ENCODE measurements at places on chromosomes 6 and 20.

- no peak for DNase-seq
These were observed 43.4 kb downstream of the TNFAIP3 start for GRCh38 chr6:137910424-137910834.

- DNase-seq = no peak
These were observed 14.5 kb downstream of the SERPINB1 start for GRCh38 chr6:2827142-2827541.

GRCh38 chr6:166145751-166146150 lies 21.9 kb downstream of the TBXT start:
- no peak for DNase-seq

GRCh38 chr6:150633486-150633834 lies 33.8 kb downstream of the PLEKHG1 start:
- no peak for DNase-seq

DNA sequence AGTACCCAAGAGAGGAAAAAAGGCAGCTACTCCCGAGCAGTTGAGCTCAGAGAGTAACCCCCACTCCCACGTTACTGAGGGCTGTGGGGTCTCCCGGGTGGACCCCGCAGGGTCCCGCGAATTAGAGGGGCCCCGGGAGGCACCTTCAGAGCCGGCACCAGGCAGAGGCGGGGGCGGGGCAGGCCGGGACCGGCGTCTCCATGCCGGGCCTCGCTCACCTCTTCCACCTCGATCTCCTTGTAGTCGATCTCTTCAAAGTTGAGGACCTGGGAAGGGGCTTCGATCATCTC lies 381 bp downstream of the MAP3K7 start:
- no peak for DNase-seq

GRCh38 chr6:160121558-160121957 lies at the start of gene SLC22A1:
Gene SLC22A1, plus strand, starts transcription at chr6:160121815. Its CDS starts 121 bp downstream, at chr6:160121936.
- DNase-seq = no peak

GRCh38 chr6:125169058-125169457 lies 15.5 kb downstream of the TPD52L1 start:
- DNase-seq = no peak

- no peak for DNase-seq
These were observed 10.8 kb downstream of the L3MBTL3 start for GRCh38 chr6:130029163-130029562.

- no peak for DNase-seq
These were observed 53.0 kb upstream of the GPR6 start for GRCh38 chr6:109925075-109925474.

GRCh38 chr6:16635810-16636602 lies 125.3 kb downstream of the ATXN1 start:
- peak; percentile 21 for DNase-seq

DNA sequence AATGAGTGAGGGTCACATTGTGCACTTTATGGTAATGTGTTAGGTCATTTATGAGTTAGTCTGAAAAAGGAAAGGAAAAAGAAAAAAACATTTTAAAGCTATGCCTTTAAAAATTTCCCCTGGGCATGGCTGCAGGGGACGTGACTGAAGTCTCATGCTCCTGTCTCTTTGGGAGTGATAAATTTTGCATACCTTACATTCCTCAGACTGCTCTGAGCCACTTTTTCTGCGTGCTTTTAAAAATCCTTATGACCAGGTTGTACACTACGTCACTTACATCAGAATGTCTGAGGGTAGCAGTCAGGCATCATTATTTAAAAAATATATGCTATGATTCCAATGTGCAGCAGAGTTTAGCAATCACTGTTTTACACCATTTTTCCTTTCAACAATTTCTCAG lies 121.2 kb downstream of the RFPL4B start:
- peak; percentile 57 for DNase-seq

DNA sequence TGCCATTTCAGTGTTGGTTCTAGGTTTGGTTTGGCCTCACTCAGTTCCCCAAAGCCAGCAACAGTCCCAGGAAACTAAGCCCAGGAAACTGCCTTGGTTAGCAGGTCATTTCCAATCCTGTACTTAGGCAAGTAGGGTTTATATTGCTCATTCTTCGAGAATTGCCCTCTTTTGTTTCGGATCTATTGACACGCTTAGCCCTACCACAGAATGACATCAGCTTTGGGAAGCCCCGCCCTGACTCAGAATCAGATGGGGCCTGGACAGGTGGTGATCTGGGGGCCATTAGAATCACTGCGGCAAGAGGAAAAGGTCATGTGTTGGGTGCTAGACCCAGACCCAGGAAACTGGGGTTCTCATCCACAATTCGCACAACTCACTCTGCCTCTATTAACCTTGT lies 578.2 kb downstream of the QKI start:
- no peak for DNase-seq

DNA sequence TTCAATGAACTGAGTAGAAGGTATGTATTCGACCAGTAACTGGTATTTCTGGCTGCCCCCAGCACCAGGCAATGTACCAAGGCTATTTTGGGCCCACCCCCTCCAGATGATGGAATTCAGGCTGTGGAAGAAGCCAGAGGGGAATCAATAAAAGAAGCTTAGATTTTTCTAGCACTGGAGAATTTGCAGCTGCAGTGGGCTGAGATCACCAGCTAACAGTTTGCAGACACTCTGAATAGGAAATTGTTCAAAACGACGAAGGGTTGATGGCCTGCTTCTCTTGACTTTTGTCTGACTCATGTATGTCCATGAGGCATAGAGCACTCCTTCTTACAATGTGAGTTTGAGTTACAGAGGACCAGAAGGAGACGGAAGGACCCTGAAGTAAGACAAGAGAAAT lies 32.4 kb upstream of the FBXO9 start:
- no peak for DNase-seq

- DNase-seq = no peak
These were observed 382 bp downstream of the MYH7B start for GRCh38 chr20:34956041-34956458.

- peak; percentile 24 for DNase-seq
These were observed 351.2 kb upstream of the RUNX2 start for GRCh38 chr6:44976677-44977641.

- no peak for DNase-seq
These were observed 39.2 kb downstream of the CCN2 start for GRCh38 chr6:131911951-131912350.

DNA sequence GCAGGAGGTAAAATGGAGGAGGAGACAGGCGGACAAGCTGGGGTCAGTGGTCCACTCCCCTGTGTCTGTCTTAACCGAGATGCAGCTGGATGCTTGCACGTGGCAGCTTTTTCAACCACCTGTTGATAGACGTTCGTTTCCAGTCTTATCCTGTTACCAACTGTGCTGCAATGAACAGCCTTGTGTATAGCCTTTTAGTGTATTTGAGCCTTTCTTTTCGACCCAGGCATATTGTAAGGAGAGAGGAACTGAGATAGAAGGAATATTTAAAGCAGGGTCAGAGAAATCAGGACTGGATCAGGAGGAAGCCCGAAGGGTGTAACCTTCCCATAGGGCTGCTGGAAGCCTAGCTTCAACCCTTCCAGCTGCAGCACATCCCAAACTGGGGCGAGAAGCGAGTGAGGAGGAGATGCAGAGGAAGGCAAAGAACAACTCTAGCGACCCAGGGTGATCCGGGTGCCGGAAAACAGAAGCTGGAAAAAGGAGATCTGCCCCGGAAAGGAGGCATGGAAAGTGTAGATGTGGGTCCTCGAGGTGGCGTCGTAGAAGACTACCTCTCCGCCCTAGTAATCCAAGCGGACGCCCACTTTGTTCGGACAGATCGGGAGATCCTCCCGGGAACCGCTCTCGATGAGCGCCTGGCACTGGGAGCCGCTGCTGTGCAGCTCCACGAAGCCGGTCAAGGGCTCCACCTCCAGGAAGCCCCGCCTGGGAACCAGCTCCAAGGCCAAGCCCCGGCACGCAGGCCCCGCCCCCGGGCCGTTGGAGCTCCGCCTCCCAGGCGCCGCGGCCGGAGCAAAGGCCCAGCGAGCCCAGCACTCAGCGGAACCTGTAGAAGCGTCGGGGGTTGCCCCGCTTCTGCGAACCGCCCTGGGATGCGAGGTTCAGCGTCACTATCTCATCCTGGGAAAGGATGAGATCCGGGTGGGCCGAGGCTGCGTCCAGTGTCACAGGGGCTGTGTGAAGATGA lies 11.2 kb downstream of the TRIM31 start:
- peak; percentile 38 for DNase-seq

- no peak for DNase-seq
These were observed 14.7 kb downstream of the KCNQ2 start for GRCh38 chr20:63457737-63458136.

DNA sequence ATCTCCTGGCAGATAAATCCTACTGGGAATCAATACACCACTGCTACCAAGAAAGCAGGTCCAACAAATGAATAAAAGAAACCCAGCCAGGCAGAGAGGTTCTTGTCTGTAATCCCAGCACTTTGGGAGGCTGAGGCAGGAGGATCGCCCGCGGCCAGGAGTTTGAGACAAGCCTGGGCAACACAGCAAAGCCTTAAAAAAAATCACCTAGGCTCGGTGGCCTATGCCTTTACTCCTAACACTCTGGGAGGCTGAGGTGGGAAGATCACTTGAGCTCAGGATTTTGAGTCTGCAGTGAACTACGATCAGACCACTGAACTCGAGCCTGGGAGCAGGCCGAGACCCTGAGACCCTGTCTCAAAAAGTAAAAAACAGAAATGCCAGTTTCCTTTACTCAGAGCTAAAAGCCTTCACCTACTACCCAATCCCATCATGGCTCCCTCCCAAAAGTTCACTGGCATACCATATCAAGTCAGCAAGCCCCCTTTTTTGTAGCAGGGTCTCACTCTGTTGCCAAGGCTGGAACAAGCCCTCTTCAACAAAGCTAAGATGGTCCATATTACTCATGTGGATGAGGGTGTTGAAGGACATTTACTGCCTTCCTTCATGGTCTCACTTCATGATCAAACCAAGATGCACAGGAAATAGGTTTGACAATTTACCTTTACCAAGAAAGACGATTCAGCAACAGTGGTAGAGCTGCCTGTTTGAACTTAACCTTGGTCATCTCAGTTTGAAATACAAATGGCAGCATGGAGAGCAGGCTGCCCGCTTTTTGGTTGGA lies 5.3 kb downstream of the SNX5 start:
- DNase-seq = no peak

DNA sequence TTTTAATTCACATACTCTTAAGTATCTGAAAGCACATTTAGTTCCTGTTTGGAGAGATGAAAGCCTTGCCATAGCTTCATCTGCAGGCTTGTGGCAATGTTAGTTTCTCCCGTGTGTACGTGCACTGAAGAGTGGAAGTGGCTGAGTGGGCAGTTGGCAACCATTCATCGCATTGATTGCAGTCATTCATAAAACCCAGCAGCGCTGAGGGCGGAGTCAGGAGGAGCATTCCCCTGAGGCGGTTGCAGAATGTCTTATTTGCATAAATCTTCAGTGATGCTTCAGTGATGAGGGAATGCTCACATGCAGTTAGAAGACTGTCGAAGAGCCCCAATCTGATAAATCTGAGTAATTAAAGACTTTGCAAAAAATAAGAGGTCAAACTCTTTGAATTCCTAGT lies 79.1 kb downstream of the RIMS1 start:
- DNase-seq = no peak

GRCh38 chr20:32742322-32743236 lies 688 bp downstream of the COMMD7 start:
- DNase-seq = no peak

DNA sequence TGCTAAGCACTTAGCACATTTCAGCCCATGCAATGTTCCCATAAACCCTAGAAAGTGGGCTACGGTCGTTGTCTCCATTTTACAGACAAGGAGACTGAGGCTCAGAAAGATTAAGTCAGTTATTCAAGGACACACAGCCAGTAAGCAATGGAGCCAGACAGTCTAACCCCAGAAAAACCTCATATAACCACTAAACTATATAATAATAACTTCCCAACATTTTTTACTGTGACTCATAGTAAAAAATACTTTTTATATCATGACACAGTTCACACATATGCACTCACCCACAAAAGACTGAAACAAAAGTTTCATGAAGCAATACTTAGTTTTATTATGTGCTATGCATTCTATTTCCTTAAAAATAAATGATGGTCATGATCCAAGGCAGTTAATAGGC lies 66.2 kb upstream of the EYA2 start:
- peak; percentile 47 for DNase-seq

DNA sequence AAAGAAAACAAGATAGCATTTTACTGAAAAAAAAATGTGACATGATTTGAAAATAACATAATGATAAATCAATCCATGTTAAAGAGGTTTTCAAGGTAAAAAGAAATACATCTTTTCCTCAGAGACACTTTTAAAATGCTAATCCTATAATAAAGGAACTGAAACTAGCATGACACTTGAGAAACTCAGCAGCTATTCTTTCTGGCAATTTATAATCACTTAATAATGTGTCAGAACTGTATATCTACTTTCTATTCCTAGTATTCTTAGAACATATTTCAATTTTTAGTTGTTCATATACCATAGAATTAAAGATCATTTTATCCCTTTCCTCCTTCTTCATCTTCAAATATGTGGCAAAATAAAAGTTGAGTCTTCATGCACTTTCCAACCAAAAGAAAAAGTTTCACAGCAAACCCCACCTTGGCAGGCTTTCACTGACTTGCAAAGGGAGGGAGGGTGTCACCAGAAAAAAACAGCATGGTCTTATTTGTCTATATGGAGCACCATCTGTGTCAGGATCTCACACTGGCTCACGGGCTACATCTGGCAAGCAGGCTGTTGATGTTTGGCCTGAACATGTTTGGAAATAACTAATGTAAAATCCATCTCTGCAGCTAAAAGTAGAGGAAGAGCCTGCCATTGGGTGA lies 48.5 kb downstream of the FHL5 start:
- no peak for DNase-seq

DNA sequence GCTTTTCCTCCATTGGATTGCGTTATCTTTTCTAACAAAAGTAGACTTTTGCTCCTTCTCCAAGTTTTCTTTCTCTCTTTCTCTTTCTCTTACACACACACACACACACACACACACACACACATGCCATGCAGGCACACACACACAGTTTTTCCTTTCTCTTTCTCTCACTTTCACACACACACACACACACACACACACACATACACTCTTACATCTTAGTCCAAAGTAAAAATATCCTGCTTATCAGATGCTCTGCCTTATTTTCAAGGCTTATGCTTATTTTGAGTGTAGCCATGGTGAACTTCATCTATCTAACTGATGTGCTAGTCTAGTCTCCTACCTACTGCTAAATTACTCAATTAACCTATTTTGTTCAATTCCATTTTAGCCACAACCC lies 34.4 kb upstream of the RAB23 start:
- DNase-seq = no peak

DNA sequence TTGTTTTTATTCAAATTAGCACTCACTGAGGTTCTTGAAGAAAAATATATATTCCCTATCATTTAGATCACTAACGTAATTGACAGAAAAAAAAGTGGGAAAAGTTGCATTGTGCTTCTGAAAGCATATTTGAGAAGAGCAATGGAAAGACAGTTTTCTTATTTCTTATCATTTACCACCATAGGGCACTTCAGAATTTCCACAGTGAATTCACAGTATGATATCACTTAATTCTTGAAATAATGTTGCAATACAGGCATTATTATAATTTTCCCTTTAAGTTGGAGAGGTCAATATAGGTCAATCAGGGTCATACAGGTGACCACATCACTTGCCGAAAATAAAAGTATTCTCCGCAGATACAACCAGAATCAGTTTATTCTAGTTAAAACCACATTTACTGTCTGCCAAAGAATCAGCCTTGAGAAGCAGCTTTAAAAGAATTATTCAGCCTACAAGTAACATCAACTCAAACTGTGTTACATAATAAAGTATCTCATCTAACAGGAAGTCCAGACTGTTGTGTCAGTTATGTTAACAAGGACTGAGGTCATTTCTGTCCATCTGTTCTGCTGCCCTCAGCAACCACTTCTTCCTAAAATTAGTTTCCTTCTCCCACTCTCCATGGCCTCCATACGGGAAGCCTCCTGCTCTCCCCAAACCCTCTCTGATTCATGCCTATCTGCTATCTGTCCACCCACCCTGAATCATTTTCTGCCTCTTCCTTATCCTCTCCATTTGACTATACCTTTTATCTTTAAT lies 121.2 kb downstream of the SIM1 start:
- no peak for DNase-seq
